ENCODE measurements at places on chromosomes 3 and 15.

GRCh38 chr15:63967616-63968015, 78.7 kb downstream of the DAPK2 start:
- no peak for DNase-seq

DNA sequence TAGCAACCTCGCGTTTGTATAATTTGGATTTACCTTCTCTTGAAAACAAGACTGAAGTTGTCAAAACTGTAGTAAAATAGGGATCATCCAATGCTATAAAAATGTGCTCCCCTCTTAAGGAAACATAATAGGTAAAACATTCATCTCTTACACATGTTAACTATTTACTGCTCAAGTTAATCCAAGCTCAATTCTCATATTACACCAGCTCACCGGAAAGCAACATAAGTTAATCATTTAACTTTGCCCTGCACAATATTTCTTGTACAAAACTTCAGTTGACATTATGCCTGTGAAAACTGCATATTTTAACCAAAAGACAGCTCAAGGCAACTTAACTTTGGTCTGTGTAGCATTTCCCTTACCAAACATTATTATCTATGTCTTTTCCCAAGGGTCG, 634.2 kb downstream of the NAALADL2 start:
- DNase-seq = no peak

- DNase-seq = no peak
Observed at GRCh38 chr15:40096094-40096891, 12.4 kb downstream of the BMF start.

GRCh38 chr15:73986055-73986775, 5.9 kb downstream of the STOML1 start:
- no peak for DNase-seq

GRCh38 chr3:38313263-38313662, 31.2 kb downstream of the SLC22A14 start:
- no peak for DNase-seq

- DNase-seq = no peak
Observed at GRCh38 chr3:105997800-105998526, 129.2 kb upstream of the CBLB start.

DNA sequence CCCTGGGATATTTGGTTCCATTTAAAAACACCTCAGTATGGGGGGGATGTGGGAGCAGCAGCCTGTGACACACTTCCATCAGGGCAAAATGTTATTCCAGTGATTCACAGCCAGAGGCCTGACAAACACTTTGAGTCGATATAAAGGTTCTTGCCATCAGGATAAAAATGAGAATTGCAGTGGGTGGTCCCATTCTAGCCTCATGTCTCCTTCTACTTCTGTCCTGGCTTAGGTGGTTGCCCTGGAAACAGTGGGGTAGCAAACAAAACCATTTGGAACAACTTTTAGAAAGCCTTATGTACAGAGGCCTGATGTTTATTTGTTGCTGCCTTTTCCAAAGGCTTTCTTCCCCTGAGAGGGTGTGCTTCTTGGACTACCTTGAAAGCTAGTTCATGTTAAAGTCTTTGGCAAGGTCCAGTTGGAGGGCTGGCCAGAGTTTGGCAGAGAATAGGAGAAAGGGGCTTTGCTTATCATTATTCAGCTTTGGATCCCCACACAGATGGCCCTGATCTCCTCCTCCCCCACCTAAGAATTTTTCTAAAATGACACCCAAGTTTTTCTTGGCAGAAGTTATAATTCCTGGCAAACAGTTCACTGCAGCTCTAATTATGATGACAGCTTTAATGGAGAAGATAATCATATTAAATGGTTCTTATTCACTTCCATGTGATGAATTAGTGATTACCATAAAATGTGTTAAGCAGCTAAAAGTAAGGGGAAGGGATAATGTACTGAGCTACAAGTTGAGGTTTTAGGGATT, 84.2 kb upstream of the ZNF280D start:
- no peak for DNase-seq
